ENCODE measurements at places on chromosomes 1 and 21.

- DNase-seq, result no peak
Observed at GRCh38 chr21:37398697-37399096, 32.1 kb downstream of the DYRK1A start.

DNA sequence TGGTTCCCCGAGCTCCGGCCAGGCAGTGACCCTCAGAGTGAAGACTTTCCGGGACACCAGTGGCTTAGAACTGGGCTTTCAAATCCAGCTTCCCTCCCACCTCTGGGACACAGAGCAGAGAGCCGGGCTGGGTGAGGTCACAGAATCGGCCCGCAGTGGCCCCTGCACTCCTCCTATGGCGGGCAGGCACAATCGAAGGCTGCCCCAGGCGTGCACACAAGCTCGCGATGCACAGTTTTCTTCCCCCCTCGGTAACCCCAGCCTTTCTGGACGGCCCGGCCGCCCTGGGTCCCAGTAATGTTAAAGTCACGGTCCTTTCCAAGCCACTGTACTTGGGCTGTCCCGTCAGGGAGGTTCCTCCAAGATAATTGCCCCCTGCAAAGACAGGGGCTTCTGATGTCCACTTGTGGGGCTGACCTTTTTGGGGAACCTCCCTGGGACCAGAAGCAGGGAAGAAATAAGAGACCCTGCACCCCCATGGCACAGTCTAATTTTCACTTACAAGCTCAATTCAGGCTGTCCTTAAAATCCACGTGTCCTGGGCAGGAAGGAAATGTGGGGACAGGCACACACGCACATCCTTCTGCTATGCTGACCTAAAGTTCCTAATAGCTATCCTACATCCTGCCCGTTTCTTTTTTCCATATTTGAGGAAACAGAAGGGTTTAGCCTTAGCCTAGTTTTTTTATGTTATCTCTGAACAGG is 13.7 kb downstream of the TFF3 start:
- no peak for DNase-seq

GRCh38 chr1:212655668-212656440 is 43.8 kb downstream of the BATF3 start:
- DNase-seq, result no peak

DNA sequence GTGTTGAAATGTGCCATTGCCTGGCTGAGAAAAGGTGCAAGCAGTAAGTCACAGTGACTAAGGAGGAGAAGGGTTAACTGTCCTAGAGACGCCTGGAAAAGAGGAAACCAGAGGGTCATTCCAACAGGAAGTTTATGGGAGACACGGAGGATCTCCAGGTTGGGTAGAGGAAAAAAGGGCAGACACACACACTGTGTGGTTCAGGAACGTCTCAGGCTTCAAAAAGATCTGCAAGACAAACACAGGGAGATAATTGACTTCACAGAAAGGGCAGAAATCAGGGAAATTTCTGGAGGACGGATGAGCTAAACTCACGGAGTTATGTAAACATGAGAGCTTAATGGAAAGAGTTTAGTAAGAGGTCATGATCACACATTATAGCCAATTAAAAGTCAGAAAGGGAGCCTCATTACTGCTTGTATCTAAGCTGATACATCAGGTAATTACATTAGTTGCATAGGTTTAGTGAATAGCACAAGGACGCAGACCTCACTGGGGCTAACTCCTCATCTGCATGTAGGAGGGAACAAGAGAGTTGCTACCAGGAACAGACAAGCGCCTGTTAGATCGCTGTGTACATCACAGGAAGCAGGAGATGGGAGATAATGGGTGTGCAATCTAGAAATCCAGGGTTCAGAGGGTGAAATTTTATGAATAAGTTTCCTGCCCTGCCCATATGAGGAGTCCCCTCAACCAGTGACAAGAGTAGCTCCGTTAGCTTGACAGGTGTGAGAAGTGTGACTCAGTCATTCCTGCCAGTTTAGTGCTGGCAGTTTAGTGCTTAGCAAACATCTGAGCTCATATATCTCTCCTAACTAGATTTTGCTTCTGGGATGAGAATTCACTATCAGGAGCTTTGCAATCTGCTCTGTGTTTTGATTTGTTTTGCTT is 96.6 kb upstream of the TNR start:
- DNase-seq, result no peak

GRCh38 chr1:42379794-42380585 is 602 bp upstream of the RIMKLA start:
- DNase-seq, result no peak

- DNase-seq, result no peak
Observed at GRCh38 chr1:181919542-181919941, 142.0 kb downstream of the ZNF648 start.

DNA sequence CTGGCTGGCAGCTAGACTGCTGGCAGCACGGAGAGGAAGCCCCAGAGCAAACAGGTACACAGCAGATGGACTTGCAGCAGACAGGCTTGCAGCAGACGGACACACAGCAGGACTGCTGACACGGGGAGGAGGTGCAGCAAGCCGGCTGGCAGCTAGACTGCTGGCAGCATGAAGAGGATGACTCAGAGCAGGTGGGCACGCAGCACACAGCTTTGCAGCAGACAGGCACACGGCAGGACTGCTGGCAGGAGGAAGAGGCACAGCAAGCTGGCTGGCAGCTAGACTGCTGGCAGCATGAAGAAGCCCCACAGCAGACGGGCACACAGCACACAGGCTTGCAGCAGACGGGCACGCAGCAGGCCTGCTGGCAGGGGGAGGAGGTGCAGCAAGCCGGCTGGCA is 498 bp downstream of the KRTAP10-2 start:
- no peak for DNase-seq

DNA sequence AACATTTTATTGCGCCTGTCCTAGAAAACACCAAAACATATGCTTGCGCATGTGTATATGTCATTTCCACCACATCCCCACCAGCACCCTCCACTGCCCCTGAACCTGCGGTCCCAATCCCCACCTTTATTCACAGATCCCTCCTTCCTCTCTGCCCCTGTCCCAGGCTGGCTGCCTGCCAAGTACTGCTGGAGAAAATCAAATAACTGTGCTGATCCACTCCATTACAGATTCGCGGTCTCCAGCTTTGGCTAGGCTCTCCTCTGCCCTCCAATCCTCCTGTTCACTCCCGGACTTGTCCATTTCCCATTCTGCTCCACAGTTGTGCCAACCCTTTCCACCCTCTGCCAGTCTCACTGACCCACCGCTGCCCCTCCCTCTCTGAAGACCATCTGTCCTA is 59.3 kb upstream of the GJB5 start:
- DNase-seq, result no peak

DNA sequence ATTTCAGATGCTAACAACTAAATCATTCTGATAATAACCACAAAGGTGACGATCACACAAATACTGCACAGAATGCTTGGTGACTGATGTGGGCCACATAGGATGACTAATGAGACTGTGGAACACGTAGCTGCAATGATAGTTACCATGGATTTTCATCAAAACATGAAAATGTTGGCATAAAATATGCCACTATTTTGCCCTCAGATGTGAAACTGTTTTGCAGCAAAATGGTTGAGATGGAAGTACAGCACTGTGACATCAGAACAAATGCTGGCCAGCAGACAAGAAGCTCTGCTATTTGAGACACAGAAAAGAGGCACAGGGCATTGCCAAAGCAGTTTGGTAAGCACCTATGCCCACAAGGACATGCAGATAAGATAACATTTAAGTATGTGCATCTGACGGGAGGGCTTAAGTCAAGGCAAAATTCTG is 83.8 kb downstream of the NIBAN1 start:
- no peak for DNase-seq

DNA sequence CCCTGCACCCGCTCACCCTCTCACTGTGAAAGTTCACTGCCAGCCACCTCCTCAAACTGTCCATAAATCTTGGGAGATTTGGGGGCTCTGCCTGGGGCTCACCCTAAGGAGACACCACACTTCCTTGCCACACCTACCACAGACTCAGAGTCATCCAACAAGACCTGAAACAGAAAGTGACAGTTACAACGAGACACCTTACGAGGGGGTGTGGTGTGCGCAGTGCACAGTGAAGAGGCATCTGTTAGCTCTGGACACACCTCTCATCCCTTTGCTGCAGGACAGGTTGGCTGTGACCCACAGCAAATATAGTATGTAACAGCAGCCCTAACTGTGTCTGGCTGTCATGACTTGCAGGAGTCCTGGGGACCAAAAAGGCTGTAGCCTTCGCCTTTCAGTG is 190.2 kb downstream of the NR5A2 start:
- no peak for DNase-seq

GRCh38 chr1:95084317-95085176 is 11.8 kb upstream of the ALG14 start:
- DNase-seq, result no peak

DNA sequence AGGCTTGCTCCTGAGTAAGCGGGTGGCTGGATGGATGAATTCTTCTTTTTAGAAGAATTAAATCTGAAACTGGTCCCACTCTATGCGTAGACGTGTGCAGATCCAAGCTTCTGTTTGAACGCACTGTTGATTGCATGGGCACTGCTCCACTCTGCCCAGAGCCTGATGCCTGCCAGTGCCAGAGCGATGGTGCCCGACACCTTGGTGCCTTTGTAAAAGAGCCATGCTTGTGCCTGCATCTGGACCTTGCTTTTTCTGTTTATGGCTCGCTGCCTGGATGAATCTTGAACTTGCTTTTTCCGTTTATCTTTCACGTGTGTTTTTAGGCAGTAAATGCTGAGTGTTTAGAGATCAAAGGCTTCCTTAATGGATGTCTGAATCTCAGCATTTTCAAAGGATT is 15.0 kb upstream of the PWP2 start:
- DNase-seq, result no peak

- no peak for DNase-seq
Observed at GRCh38 chr1:103457886-103458455, 67.5 kb upstream of the RNPC3 start.

DNA sequence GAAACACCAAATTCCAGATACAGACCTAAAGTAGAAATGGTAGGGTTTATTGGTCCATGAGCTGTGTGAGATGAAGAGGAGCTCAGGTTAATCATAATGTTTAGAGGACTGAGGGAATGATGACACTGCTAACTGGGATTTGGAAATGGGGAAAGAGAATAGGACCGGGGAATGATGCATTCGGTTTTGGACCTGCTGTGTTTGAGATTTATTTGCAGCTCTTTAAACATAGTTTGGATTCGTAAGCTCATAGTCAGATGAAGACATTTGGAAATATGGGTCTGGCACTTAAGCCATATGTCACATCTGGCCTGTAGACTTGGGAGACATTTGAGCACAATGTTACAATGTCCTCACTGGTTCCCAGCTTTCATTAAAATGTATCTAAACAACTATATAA is 127.9 kb upstream of the DUSP10 start:
- DNase-seq, result no peak

- DNase-seq, result no peak
Observed at GRCh38 chr1:234907940-234908405, 220.7 kb downstream of the TOMM20 start.

DNA sequence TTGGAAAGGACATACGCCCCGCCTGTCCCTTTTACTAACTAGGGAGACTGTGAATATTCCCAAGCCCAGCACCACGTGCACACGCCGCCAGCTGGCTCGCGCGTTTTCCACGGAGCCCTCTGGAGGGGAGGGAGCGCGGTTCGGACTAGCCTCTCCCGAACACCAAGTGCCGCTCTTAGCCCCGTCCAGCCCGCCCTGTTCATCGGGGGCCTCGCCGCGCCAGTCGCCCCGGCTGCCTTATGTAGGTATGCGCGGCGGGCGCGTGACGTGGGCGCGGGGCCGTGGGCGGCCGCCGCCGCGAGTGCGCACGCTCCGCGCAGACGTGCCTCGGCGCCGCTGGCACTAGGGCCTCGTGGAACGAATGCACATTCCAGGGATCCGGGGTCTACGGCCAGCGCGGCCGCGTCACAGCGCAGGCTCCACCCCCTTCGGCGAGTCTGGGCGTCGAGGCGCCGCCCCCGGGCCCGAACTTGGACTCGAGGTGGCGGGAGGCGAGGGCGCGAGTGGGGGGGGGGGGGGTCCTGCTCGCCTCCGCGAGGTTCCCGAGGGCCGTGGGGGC is 767 bp upstream of the IRF2BP2 start:
- peak; percentile 74 for DNase-seq

DNA sequence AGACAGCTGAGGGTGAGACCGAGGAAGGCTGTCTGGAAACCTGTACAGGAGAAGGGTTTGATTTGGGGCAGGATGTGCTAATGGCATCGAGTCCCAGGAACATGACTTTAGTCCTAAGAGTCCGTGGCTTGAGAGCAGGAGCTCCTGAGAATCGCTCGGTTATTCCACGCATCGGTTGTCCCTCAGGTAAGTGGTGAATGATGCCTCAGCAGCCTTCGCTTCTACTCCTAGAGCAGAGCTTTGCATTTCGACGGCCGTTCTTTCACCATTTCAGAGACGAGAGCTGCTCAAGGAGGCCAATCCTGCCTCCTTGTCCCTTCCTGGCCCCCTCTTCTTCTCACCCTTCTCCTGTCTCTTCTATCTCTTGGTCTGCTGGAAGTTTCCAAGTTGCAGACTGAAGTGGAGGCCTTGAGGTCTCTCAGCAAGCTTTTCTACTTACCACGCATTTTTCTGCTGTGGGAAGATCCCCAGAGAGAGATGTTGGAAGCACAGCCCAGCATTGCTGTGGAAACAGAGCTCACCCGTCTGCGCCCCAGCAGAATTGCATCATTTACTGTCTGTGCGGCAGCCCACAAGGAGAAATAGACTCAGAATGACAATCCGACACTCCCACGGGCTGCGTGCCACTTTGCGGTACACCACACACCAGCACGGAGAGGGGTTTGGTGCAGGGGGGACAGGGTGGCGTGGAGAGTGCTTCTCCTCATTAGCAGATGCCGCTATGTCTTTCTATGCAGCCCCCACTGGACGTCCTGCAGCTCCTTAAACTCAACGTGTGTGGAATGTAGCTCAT is 270.7 kb upstream of the C1orf174 start:
- no peak for DNase-seq

DNA sequence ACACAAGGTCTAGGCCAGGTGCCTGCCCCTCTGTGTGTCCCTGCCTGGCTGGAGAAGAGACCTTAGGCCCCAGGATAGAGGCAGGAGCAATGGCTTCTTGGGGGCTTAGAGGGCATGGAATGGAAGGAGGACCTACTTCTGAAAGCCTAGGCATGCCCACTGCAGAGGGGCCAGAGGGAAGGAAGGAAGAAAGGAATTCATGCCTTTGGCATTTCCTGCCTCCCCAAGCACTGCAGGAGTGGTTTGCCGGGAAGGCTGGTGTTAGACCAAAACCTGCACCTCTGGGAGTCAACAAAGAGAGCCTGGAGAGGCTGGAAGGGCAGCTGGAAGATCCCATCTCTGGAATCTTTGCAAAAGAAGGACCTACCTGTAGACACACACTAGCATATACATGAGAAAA is 50.7 kb upstream of the KCNE2 start:
- no peak for DNase-seq

DNA sequence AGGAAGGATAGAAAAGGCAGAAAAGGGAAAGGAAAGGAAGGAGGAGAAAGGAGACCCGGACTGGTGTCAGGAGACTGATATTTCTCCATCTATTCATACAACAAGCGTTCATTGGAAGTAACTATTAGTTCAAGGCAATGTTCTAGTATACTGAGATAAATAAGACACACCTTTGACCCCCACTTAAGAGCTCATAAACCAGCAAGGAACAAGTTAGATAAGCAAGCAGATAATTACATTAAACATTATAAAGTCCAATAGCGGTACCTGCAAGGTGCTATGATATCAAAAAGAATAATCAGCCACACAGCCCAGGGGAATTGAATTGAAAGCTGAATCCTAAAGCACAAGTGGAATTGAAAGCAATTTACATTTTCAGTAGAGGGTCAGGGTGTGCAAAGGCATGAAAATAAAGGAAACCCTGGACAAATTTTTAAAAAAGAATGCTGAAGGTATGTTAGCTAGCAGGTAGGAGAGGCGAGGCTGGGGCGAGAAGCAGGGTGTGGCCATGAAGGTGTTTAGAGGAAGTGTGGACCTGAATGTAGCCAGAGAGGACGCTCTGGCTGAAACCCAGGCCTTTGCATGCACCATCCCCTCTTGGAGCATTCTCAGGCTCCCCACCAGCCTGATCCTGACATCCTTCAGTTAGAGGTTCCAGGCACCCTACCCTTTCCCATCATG is 200.0 kb downstream of the SETD4 start:
- DNase-seq, result no peak

All from stimulated activated CD4-positive, alpha-beta T cell treated with anti-CD3 and anti-CD28 coated beads, Interleukin-15, amount 100 ng/mL, for 1 hour (primary cell).